ENCODE measurements at places on chromosomes 7 and 10.

GRCh38 chr10:3992382-3993178, 207.6 kb upstream of the KLF6 start:
- no peak for DNase-seq

GRCh38 chr7:38694326-38694725, 63.2 kb upstream of the AMPH start:
- DNase-seq = no peak

DNA sequence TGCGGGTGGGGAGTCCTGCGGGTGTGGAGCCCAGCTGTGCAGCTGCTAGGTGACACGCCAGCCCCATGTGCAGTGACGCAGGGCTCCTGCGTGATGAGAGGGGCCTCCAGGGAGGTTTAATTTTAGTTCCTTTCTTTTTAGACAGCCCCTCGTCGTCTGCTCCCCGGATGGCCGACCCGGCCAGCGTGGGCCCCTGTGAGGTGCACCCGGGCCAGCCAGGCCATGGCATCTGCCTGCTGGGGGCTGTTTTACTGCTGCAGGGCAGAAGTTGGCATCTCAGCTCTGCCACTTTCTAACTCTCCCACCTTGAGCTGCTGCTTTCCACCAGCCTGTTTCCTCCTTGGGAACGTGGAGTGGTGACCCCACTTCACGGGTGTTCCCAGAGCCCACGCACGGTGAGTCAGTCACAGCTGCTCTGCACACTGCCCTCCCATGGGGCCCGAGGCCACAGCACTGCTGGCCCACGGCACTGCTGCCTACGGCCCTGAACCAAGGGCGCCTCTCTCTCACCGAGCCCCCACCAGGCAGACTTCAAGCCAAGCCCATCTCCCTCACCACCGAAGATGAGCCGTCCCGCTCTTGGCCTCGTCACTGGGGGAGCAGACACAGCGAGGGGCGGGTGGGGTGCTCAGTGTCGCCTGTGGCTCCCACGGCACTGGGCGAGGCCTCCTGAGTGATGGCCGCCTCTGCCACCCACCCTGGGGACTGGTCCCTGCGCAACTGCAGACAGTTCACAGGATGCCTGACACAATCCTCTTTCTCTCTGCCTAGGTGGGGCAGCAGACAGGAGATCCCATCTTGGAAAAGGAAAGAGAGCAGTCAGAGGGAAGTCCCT, 21.3 kb downstream of the CYP2W1 start:
- no peak for DNase-seq

GRCh38 chr10:127736915-127737562, at the start of gene FOXI2:
TSS of gene FOXI2 (plus strand) at chr10:127737185. CDS start at chr10:127737274, 89 bp downstream.
- DNase-seq = no peak

DNA sequence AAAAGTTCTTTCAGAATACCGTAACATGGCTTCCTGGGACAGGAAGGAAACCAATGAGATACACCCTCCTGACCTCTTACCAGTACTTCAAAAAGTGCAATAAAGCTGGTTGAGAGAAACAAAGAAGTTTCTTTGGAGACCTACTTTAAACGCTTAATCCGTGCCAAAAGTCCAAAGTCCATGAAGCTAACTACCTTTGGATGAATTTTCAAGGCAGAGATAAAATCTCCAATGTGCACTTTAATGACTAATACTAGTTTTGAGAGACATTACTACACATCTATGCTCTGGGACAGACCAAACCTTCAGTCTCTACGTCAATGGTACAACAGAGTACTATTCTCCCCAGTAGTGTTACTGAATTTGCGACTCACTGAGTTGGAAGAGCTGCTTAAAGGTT, 46.1 kb downstream of the UBE2H start:
- DNase-seq = no peak

DNA sequence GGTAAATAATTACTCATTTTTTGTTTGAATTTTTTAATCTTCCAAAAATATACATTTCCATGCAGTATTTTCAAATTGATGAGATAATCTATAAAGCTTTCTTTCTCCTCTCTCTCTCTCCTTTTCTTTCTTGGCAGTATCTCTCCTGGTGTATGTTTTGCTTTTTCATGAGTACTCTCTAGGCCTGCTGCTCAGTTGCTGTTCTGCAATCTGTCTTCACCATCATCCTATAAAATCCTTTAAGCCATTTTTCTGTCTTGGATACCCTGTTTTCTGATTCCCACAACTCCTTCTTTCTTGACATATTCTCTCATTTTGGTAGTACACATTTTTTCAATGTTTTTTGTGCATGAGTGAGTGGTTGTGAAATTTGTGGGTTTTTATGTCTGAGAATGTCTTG, 1558.1 kb upstream of the LRRTM3 start:
- no peak for DNase-seq

GRCh38 chr7:1665549-1666316, 4.3 kb upstream of the ELFN1 start:
- DNase-seq = no peak

DNA sequence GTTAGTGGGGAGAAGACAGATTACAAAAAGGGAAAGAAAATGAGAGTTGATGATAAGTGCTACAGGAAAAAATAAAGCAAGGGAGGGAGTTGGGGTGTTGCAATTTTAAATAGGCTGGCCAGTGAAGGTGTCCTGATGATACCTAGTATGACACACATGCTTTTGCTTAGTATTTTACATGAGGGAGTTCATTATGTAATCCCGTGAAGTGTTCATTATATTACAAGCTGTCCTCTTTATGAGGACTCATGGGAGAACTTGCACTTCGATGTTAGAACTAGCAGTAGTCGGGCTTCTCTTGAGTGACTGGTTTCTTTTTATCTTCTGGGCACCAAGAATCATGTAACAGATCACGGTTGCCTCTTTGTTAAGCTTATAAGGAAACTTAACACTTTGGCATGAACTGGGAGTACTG, 102.3 kb upstream of the MTPN start:
- DNase-seq = no peak

DNA sequence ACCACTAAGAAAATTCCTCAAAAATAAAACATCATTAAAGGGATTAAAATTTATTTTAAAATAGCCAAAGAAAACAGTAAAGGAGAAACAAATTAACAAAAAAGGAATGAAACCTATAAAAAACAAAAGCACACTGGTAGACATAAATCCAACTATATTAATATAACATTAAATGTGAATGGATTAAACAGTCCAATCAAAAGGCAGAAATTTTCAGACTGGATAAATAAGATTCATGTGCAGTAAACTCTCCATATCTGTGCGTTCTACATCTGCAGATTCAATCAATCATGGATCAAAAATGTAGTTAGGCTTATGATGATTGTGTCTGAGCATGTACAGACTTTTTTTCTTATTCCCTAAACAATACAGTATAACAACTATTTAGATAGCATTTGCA, 42.6 kb downstream of the ZNF518A start:
- DNase-seq = no peak

GRCh38 chr7:74292757-74293576, 3.8 kb downstream of the CLIP2 start:
- DNase-seq = no peak

DNA sequence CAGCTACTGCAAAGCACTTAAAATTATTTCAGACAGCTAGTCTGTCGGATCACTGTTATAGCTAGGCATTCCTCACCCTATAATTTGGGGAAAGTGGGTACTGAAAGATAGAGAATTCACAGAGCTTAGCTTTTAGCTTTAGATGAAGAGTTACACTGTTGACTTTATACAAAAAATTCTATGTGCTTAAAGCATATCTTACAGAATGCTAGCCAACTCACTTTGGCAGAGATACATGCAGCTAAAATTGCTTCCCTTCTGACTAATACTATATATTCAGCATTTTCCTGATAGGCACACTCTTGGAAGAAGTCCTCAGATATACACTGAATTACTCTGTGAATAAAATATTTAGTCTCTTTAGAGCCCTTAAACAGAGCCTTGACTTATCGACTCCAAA, 353.5 kb upstream of the STEAP1 start:
- no peak for DNase-seq
